ENCODE measurements at places on chromosomes 6 and 20. TPM values are rescaled to one million over a fixed set of nuclear protein-coding genes. Genes with fewer than 3 reads are reported as not detected.
A peak's percentile ranks its signal among the peaks of the same experiment; 100 is the strongest.

GRCh38 chr6:33705955-33706725, 5.4 kb downstream of the UQCC2 start:
- DNase-seq: no peak

The DAAM2 gene
- total RNA-seq: 4.0 TPM

GRCh38 chr20:45448270-45448669, 21.3 kb upstream of the WFDC2 start:
- no peak for DNase-seq

- DNase-seq: no peak
Observed at GRCh38 chr6:82987416-82987815, 78.2 kb downstream of the UBE3D start.

GRCh38 chr6:167538746-167539145, 213.9 kb downstream of the TTLL2 start:
- DNase-seq: peak; percentile 11

DNA sequence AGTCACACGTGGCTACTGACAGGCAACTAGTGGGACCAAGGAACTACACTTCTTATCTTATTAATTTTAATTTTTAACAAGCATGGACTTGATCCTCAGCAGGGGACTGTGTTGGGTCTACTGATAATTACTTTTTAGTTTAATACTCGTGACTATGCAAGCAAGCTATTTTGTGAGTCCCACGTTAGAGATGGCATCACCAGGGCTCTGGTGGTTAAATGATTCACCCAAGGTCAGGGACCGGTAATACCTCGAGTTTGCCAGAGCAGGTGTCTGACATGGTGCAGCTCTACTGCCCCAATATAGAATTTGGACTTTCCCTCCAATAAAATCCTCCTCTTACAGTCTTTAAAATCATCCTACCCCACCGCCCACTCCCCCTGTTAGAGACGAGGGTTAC, 98.6 kb upstream of the RIN2 start:
- DNase-seq: peak; percentile 57

GRCh38 chr6:70980727-70981126, 23.9 kb upstream of the B3GAT2 start:
- DNase-seq: no peak

DNA sequence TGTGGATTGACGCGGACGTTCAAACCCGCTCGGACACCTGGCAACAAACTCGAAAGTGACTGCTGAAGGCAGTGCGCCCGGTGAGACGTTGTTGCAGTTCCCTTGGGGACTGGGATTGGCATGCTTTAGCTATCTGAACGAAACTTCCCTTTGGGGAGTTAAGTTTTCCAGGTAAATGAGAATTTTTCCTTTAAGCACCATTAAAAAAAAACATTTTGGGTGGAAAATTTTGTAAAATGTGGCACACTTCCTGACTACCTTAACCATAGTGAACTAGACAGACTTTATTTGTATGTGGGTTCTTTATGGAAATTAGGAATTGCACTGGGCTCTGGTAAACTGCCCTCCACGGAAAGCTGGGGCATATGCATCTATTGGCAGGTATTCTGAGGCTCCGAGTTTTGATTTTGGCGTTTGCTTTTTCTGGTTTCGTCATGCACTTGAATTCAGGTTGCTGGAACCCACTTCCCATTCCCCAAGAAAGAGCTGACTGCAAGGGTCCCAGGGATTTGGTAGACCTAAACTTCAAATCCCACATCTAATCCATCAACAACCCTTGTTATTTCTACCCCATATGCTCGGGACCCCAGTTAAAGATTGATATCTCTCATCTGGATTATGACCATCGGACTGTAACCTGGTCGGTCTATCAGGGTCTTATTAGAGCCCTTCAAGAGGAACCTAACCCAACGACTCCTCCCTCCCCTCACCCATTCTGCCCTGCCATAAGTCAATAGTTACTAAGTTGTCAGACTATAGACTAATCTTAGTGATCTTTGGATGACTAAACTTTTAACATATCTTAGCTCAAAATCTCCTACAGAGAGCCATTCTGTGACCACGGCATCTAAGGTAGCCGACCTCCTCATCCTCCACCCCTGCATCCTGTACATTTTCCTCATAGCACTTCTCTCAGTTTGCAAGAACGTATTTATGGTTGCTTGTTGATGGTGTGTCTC, 800 bp upstream of the DYNLT1 start:
- peak; percentile 14 for DNase-seq

DNA sequence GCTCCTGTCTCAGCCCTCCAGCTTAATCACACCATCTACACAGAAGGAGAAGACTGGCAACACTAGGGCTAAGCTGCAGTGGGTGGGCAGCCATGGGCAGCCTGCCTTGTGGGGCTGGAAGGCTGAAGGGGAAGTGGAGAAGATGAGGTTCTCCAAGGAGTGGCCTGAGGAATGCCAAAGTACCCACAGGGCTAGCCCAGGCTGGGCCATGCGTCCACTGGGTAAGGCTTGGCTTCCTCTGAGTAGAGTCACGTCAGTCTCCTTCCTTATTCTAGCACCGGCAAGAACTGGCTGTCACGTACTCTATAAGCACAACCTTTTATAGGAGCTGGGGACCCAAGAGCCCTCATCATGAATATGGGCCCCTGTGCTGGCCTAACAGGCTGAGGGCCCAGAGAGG, 110.6 kb upstream of the SIRPA start:
- DNase-seq: no peak

DNA sequence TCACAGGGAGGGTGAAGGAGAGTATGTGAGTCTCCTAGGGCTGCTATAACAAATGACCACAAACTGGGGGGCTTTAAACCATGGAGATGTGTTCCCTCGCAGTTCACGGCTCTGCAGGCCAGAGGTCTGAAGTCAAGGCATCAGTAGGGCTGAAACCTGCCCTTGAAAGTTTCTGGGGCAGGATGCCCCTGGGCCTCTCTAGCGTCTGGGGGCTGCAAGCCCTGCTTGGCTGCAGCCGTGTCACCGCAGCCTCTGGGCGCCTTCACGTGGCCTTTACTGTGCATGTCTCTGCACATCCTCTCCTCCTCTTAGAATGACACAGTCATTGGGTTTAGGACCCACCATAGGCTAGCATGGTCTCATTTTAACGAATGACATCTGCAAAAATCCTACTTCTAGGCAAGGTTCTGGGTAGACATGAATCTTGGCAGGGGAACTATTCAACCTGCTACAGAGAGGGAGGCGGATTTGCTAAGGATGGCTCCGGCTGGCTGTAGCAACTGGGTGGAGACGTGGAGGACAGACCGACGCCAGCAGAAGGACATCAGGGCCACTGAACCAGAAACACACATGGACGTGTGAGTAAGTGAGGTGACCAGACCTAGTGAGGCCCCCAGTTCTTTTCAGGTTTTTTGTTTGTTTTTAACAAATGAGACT, 58.6 kb downstream of the PHACTR3 start:
- DNase-seq: no peak

GRCh38 chr6:119361209-119361608, 11.6 kb upstream of the MAN1A1 start:
- no peak for DNase-seq

The PPIL6 gene
- total RNA-seq: 1.1 TPM

The PMEPA1 gene
- total RNA-seq: 28.8 TPM

GRCh38 chr20:39429726-39430125, 467.6 kb downstream of the DHX35 start:
- DNase-seq: peak; percentile 47

The OPN5 gene
- total RNA-seq: not detected

DNA sequence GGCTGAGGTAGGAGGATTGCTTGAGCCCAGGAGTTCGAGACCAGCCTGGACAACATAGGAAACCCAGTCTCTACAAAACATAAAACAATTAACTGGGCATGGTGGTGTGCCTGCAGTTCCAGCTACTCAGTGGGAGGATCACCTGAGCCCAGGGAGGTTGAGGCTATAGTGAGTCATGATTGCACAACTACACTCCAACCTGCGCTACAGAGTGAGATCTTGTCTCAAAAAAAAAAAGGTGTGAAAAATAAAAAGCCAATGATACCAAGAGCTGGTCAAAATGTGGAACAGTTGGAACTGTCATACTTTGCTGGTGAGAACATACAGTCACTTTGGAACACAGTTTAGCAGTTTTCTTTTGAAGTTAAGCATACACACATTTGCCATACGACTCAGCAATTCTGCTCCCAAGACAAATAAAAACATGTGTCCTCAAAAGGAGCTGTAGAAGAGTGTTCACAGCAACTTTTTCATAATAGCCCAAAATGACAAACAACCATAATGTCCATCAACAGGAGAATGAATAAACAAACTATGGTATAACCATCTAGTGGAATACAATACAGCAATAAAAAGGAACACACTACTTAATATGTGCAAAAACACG, 21.6 kb upstream of the FKBP5 start:
- DNase-seq: no peak

- DNase-seq: no peak
Observed at GRCh38 chr6:63295553-63296194, 24.1 kb downstream of the LGSN start.

- DNase-seq: peak; percentile 80
Observed at GRCh38 chr6:56913285-56914074, 41.4 kb upstream of the BEND6 start.

The ACSS1 gene
- 2.0 TPM for total RNA-seq

- no peak for DNase-seq
Observed at GRCh38 chr20:50216543-50217206, 26.0 kb downstream of the CEBPB start.

- DNase-seq: no peak
Observed at GRCh38 chr20:46368902-46369268, 37.5 kb downstream of the ELMO2 start.

DNA sequence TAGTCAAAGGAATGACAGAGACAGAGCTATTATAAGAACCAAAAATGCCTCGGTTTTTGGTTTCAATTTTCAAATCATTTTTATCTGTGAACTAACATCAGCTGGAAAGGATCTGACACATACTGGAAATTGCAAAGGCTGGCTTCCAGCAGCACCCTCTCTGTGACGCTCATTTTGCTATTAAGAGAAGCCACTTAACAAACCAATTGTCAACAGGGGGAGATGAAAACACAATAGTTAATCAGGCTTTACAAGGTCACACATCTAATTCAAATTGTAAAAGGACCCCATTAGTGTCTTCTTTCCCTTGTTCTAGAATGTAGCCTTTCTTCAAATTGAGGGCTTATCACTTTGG, 160.5 kb downstream of the TFAP2B start:
- no peak for DNase-seq

DNA sequence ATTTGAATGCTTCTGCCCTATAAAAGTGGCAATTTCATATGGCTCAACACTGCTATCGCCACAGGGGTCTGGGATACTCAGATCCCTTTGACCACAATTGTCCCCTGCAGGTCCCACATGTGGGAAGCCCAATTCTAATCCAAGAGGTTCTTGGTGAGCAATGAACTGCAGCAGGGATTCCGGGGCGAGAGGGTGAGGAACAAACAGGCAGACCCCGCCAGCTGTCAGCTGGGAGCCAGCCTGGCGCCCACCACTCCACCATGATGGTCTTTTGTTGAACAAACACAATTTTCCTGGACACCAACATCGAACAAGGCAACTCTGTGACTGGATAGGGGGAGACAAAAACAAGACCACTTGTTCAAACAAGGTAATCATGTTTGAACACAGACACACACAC, 80.5 kb downstream of the TMEM242 start:
- no peak for DNase-seq

The PNISR gene
- 65.1 TPM for total RNA-seq

DNA sequence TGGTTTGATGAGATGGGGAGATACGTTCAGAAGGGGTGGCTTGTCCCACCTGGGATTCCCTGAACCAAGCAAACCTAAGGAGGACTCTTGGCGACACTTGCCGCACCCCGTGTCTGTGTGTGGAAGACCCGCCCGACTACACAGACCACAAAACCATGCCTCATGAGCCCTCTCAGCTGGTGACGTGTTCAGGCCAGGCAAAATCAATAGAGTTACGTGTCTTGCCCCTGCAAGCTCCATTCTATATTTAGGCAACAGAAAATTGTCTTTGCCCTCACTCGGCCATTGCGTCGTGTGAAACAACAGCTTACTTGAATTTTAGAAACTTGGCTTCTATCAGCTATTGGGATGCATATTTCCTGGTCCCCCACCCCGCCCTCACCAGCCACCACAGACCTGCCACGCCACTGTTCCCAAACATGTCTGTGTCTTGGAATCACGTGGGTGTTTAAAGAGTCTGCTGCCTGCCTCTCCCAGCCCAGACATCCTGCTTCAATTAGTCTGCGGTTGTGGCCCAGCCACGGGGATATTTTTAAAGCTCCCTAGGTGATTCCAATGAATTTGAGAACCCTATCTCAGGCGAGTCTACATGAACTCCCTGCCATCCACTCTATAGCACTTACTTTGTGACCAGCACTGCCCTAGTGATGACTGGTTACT, 279.2 kb upstream of the EXOC2 start:
- DNase-seq: peak; percentile 95

DNA sequence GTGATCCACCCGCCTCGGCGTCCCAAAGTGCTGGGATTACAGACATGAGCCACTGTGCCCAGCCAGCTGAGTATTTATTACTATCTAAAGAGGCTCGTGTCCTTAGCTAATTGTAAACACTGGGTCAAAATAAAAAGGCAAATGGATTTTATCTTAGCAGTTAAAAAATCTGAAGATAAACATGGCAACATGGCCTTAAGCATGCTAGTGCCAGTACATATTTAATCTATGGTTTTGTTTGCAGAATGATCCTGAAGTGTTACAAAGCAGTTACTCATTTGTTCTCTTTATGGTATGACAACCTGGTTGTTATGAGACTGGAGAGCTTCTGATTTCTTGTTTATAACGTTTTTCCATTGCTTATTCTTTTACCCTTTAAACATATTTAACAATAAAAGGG, 3.9 kb upstream of the KIAA0408 start:
- DNase-seq: no peak

DNA sequence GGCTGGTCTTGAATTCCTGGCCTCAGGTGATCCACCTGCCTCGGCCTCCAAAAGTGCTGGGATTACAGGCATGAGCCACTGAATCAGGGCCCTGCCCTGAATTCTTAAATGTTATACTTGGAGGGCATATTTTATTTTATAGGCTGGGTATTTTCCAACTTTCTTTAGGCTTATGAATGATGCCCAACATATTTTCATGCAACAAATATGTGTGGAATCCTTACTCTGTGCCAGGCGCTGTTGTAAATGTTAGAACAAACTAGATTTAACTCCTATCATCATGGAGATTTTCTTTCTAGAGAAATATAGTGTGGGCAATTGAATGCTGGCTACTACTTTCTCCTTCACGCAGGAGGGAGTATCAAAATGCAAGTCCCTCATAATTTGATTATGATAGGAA, 71.2 kb downstream of the SAMD5 start:
- DNase-seq: no peak

The AKAP12 gene
- 37.3 TPM for total RNA-seq

DNA sequence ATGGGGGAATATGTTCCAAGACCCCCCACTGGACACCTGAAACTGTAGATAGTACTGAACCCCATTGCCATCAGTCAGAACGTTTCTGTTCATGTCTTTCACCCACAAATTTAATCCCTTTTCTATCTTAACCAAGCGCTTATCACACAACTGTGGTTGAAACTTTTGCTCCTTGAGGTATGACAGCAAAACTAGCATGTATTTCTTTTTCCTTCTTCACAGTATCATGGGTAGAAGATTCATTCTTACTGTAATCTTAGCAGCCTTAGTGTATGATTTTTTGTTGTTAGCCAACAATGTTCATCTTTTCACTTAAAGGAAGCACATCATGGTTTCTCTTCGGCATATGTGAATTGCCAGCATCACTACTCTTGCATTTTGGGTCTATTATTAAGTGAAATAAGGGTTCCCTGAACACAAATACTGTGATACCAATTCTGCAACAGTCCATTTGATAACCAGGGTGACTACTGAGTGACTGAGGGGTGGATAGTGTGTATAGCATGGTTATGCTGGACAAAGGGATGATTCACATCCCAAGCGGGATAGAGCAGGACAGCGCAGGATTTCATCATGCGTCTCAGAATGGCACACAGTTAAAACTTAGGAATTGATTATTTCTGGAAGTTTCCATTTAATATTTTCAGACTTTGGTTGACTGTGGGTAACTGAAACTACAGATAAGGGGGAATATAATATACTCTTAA, 41.8 kb downstream of the KCNS1 start:
- peak; percentile 76 for DNase-seq
